Cerebellar nuclear complex (tissue), 1 donor: ENCODE measurements at places on chromosomes 2 and 18.

GRCh38 chr2:150468350-150468960 is 19.0 kb downstream of the RND3 start:
- no peak for DNase-seq

DNA sequence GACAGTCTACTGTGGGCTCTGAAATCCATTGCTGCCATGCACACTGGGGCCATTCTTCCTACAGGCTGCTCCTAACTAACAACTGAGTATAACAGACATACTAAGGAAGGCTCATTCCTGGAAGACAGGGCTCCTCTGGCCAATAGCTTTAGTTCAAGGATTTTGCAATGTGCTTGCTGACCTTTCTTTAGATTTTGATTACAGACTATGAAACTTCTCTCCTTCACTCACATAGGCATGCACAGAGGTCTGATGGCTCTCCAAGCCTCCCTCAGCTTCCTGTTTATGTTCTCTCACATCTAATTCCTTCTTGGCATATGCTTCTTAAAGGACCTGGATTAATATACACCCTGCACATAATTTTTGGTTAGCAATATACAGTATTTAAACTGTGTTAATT is 34.4 kb upstream of the ROCK1 start:
- no peak for DNase-seq

DNA sequence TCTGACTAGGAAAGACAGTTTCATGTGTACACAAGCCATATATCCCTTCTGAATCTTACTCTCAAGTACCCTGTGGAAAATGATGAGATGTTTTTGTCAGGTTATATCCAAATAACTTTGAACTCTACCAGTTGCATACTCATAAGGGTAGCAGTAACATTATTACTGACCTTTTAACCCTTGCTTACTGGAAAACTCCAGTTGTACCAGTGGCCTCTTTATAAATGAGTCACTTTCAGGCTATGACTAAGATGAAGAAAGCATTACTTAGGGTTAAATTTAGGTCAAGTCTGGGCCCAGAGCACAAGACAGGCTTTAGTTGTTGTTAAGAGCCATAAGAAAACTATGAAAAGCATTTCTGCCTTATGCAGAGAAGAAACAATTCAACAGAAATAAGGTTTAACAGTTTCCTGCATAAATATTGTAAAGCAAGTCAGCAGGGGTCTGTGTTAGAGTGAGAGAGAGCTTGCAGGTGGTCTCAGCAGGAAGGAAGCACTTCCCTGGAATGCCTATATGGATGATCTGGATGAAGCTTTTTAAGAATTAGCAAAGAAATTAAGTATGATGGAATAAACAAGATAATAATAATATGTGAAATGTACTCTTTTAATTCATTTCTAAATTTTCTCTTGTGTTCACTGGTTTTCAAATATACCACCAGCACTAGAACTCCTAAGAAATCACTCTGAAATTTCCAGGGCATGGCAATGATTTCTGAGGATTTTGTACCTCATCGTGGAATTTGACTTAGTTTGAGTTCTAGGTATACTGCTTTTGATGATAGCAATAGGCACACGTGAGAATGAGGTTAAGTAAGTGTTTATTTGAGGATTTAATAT is 126.6 kb downstream of the UBE2E3 start:
- DNase-seq: no peak

GRCh38 chr2:33069894-33070651 is 123.3 kb downstream of the LTBP1 start:
- DNase-seq: no peak

DNA sequence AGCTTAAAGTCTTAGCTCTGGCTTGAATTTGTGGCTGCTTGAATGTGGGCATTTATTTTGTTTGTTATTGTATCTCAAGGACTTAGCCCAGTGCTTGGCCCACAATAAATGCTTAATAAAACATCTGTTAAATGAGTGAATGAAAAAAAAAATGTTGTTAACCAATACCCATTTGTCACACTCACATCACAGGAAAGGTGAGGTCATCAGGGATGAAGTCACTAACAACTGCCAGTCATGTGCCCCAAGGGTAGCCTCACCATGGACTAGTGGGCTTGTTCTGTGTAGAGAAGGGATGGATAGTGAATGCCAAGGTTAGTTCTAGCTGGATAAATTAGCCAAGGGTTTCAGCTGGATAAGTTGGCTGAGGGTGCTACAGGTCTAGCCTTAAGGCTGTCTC is 3.0 kb downstream of the NRBP1 start:
- no peak for DNase-seq

GRCh38 chr2:36511858-36512603 is 85.9 kb downstream of the FEZ2 start:
- no peak for DNase-seq

- DNase-seq: no peak
Measured at GRCh38 chr18:3648200-3648599, 198.2 kb downstream of the TGIF1 start.
